ENCODE measurements at places on chromosomes 3 and 15.

GRCh38 chr3:63034101-63034500, 158.9 kb upstream of the CADPS start:
- no peak for DNase-seq

DNA sequence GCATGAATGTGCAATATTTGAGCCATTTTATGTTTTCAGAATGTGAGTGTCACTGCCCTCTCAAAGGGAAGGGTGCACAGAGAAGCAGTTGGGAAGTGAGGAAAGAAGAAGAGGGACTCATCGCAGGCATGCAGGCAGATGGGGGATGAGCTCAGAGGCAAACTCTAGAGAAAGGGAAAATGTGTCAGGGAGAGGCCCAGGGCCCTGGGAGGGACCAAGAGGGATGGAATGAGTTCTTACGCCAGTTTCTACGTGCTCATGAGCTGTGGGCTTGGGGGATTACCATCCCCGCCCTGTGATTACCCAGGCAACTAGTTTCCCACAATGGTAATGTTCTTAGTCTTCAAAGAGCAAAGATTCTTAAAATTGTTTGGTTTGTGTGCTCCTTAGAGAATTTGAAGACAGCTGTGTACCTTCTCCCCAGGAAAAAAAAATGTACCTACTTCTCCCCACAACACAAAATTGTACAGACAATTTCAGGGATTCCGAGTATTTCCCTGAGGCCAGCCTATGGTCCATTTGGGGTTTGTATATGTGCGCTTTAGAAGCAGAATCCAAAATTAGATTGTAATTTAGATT, 17.8 kb downstream of the GCSAM start:
- no peak for DNase-seq

DNA sequence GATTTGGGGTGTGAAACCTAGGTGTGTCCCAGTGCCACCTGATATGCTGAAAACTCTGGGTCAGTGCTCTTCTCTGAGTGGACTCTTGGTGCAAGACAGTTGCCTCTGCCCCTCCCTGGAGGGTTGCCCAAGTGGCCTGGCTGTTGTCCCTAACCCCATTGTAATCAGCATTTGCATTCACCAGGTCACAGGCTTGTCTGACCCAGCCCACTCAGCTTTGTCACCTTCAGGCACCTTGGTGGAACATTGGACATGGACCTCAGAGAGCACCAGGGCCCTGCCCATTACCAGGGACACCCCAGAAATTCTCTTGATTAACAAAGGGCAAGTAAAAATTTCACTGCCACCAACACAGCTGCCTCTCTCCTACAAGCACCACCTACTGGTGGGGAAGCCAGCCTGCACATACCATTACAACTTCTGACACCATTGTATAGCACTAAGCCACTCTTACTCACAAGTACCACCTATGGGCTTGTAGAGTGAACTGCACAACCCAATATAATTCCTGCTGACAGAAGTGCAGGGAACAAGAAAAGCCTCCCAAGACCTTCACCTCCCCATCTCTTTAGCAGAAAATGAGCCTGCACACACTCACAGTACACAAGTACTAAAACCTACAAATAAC, 324.6 kb downstream of the EPHA6 start:
- no peak for DNase-seq

GRCh38 chr15:91054816-91055215, 32.4 kb upstream of the VPS33B start:
- DNase-seq, result no peak

DNA sequence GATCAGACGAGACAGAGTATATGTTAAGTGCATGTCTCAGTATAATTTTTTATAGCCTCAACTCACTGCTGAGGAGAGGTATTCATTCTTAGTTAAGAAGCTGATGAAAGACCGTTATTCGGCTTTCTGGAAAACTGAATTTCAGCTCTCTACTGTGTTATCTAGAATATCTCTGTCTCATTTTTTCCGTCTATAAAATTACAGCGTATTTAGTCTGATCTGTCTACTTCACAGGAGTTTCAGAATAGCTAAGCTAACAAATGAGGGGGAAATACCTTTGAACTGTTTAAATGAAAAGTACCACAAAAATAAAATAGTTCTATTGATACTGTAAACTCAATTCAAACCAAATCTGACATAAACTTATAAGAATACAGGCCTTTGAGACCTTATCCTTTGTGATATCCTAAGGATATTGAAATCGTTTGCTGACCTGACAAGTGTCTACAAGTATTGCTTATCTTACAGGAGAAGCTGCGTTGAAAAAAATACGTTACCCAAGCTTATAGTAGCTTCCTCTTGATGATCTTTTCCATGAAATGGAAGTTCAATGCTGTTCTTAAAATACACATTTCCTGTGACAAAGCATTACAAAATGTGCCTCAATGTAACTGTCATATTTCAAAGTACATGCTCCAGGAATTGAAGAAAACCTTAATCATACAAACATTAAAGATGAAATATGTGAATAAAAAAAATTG, 104.6 kb downstream of the IL1RAP start:
- no peak for DNase-seq

DNA sequence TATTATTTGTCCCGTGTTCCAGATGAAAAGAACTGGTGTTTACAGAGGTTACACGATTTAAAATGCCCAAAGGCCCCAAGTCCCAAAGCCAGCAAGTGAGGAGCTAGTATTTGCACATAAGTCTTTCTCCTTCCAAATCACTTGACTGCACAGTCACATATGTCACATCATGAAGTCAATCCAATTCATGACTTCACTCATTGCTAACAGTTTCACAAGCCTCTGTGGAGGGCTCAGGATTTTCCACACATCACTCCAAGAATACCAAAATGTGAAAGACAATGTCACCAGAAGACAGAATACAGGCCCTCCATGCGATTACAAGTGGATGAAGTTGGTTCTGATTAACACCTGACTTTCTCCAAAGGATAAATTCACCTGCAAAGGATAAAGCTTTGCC, 283.1 kb upstream of the UBE2E2 start:
- no peak for DNase-seq

GRCh38 chr3:124960105-124960504, 25.6 kb upstream of the MUC13 start:
- no peak for DNase-seq

DNA sequence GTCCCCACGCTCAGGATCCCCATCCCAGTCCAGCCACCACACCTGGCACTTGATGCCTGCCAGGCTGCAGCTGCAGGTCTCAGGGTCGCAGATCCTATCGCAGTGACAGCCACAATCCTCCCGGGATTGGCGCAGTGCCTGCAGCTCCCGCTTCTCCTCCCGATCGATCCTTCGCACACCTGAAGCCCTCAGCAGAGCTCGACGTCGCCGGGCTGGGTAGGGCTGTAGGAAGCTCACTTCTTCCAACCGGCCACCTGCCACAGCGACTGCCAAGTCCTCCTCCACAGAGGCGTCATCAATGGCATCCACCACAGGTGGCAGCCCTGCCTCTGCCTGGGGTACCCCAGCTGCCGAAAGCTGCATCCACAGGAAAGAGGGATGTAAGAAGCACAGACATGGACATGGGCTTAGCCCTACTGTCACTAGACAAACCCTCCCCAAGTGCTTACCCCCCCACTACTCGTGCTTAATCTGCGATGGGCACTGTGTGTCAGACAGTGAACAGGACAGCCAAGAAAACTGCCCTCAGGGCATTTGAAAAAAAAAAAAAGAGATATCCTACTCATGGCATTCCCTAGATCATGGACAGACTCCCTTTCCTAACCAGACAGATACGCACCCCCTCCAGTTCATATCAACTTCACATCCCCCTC, 9.2 kb downstream of the CSRNP1 start:
- DNase-seq, result no peak

- DNase-seq, result no peak
Measured at GRCh38 chr15:33084661-33085060, 109.9 kb downstream of the FMN1 start.

- no peak for DNase-seq
Measured at GRCh38 chr3:193978486-193978885, 157.5 kb upstream of the HES1 start.

- DNase-seq, result no peak
Measured at GRCh38 chr15:71547011-71547410, 263.3 kb upstream of the NR2E3 start.

GRCh38 chr3:134449951-134450350, 35.8 kb downstream of the ANAPC13 start:
- DNase-seq, result no peak

DNA sequence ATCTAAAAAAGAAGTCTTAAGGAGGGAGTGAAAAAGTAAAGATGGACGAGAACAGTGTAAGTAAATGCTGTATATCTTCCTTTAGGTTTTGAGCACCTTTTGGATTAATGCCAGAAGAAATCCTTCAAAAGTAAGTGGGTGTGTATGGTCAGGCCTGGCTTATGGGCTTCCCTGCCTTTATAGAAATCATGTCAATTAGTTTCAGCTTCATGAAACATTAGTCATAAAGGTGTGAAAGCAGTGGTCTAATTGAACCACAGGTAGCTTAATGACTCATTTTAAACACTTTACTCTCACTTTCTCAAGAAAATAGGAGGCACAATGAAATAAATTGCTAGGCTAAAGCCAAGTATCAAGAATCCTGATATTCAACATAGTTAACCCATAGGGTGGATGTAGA, 467.4 kb upstream of the DPPA4 start:
- no peak for DNase-seq

Data from activated naive CD8-positive, alpha-beta T cell treated with anti-CD3 and anti-CD28 coated beads, Interleukin-2, amount 50 U/mL, for 16 hours (primary cell).